ENCODE measurements at places on chromosomes 2 and 18. TPM values are rescaled to one million over a fixed set of nuclear protein-coding genes. Genes with fewer than 3 reads are reported as not detected.

Gene TGFA
- total RNA-seq: 30.5 TPM

Gene SCN2A
- total RNA-seq: 0.14 TPM

DNA sequence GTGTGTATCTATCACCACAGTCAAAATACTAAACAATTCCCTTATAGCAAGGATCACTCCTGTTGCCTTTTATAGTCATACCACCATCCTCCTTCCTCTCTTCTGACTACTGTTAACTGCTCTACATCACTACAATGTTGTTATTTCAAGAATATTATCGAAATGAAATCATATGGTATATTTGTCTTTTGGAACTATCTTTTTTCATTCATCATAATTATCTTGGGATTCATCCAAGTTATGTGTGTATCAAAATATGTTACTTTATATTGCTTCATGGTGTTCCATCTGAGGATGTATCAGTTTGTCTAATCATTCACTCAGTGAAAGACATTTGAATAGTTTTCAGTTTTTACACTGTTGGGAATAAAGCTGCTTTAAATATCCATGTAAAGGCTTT, 1423.0 kb upstream of the PIK3C3 start:
- no peak for DNase-seq

DNA sequence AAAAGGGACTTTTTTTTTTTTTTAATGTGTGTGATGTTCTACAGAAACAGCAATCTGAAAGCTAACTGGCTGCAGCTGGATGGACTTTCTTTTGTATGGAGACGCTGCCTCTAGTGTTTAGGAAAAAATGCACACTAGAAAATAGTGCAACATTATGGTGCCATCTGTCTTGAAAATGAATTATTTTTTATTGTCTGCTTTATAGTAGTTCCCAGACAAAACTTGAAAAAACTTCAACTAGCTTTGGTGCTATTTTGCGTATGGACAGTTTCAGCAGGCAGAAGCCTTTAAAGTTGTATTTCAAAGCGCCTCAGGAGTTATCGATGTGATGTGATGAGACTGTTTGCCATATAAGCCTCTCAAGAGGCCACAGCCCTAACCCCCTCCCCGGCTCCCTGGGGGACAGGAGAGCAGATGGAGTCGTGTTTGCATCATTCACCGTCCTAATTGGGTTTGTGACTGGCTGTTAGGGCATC, 86.9 kb downstream of the LTBP1 start:
- no peak for DNase-seq
